ENCODE measurements at places on chromosomes 6 and 20.

- no peak for DNase-seq
Observed at GRCh38 chr6:47736083-47736700, 37.8 kb downstream of the ADGRF4 start.

DNA sequence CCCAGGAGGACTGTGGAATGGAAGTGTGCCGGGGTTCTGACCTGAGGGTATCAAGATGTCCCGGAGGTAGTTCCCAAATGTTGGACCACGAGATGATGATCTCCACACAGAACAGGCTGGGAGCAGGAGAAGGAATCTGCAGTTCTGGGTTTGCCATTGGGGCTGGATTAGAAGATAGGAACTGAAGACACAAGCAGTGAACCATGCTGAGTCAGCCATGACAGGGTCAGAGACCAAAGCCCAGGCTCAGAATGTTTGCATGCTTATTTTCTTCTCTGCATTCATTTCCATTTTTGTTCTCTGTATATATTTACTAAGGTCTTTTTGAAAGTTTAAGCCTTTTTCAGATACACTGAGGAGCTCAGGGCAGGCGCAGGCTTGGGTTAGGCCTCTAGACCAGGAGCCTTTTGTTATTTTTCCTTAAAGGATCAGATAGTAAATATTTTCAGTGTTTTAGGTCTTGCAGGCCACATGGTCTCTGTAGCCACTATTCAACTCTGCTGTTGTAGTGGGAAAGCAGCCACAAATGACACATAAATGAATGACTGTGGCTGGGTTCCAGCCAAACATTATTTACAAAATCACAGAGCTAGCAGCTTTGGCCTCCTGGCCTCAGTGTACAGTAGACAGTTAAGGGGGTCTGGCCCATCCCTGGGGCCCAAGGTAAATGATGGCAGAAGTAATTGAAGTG lies 28.5 kb downstream of the SLC35D3 start:
- DNase-seq = no peak

DNA sequence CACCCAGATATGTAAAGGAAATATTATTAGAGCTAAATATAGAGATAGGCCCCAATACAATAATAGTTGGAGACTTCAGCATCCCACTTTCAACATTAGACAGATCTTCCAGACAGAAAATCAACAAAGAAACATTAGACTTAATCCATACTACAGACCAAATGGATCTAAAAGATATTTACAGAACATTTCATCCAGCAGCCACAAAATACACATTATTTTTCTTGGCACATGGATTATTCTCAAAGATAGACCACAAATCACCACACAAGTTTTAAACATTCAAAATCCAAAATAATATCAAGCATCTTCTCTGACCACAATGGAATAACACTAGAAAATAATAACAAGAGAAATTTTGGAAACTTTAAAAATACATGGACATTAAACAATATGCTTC lies 1159.1 kb upstream of the CITED2 start:
- DNase-seq = no peak

DNA sequence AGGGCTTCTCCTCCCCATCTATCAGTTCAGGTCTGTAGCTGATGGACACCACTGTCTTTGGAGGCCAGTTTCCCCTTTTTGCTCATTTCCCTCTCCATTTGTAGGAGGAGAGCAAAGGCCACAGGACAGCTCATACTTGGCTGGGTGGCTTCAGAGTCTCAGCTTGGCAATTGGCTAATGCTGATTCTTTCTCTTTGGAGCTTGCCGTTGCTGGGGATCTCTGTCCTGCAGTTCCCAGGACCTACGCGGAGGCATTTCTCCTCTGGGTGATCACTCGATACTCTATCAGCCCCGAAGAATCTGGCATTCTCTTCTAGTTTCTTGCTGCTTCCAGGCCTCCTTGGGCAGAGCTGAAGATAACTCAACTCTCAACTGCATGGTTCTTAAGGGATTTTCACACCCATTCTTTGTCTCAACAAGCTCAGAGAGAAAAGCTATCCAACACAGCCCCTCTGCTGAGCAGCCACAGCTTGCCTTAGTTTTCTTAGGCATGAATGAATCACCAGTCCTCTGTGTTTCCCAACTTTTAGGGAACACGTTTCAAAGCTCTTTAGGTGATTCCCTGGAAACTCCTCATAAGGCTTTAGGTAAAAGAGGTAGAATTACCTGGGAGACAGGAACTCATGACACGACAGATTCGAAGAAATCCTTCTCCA lies 19.2 kb upstream of the SSR1 start:
- no peak for DNase-seq

DNA sequence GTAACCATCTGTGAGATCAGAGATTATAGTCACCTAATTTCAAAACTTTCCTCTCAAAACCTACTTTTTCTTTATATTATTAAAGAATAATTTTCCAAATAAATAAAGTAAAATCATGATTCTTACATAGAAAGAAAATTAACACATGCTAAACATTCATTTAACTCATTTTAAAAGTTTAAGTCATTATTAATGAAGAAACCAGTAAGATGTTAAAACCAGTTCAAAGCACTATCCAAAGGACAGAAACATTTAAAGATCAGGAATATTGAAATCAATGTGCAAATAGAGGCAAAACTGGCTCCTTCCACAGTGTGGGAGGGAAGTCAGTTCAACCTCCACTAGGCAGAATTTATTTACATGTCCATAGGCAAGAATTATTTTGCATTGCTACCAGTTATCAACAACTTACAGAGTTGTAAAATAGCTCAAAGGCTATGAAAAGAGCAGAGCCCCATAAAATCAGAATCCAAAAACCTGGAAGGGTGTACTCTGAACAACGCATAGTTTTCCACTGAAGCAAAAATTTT lies 146.9 kb downstream of the KHDC1L start:
- no peak for DNase-seq

All from HuH-7.5 (cell line).